Thoracic aorta (tissue), 2 donors: ENCODE measurements at places on chromosomes 5 and 9.
A peak's percentile ranks its signal among the peaks of the same experiment; 100 is the strongest.

GRCh38 chr5:11700391-11700790, 203.9 kb downstream of the CTNND2 start:
- no peak for DNase-seq

GRCh38 chr5:146081556-146081955, 23.8 kb downstream of the PLAC8L1 start:
- DNase-seq = no peak

DNA sequence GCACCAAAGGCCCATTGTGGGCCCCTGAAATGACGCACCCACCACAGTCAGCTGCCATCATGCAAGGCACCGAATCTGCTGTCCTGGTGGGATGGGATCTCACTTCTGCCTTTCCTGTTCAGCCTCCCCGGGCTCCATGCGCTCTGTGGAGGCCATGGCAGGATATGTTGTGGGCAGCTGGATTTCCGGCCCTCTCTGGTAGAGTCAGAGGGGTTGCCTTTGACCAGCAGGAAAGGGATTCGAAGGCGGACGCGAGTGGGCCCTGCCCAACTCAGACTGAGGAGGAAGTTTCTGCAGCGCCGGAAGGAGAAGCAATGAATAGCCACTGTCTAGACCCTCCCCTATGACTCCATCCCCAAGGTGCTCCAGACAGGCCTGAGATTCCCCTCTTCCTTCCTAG, 35.5 kb downstream of the GADD45G start:
- DNase-seq = no peak

- DNase-seq = no peak
Measured at GRCh38 chr5:100900142-100900795, 2.8 kb downstream of the ST8SIA4 start.

GRCh38 chr9:109316207-109316640, 4.6 kb downstream of the EPB41L4B start:
- peak; percentile 54 for DNase-seq

GRCh38 chr5:68531970-68532369, 316.4 kb downstream of the PIK3R1 start:
- DNase-seq = no peak

DNA sequence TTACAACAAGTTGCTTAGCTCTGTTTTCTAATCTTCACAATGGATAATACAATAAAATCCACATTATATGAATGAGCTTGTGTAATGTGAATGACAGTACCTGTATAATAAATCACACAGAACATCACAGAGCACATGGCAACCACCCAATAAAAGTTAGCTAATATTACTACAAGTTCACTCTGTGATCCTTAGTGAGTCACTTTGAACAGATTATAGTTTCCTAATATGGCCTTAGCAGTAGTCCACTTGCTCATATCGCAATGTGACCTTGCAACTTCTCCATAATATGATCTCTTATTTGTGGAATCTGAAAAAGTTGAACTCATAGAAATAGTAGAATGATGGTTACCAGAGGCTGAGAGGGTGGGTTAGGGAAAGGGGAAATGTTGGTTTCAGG, 361.3 kb downstream of the PTPRD start:
- no peak for DNase-seq

- DNase-seq = no peak
Measured at GRCh38 chr5:126568206-126568755, 26.7 kb downstream of the ALDH7A1 start.

DNA sequence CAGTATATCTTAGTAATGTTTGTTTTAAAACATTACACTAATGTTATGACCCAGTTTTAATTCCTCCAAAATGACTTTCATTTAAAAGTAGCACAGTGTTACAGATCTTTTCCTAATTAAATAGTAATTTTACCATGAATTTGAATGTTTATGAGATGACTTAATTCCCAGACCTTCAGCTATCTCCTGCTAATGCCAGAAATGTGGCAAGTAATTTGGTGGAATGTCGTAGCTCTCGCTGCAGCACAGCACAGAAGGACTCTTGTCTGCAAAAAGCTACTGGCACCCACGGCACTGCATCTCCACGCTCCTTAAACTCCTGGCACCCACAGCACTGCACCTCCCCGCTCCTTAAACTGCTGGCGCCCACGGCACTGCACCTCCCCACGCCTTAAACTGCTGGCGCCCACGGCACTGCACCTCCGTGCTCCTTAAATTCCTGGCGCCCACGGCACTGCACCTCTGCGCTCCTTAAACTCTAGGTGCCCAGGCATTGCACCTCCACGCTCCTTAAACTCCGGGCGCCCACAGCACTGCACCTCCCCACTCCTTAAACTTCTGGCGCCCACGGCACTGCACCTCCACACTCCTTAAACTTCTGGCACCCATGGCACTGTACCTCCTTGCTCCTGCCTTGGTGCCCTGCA, 163.1 kb downstream of the CDK5RAP2 start:
- DNase-seq = no peak

DNA sequence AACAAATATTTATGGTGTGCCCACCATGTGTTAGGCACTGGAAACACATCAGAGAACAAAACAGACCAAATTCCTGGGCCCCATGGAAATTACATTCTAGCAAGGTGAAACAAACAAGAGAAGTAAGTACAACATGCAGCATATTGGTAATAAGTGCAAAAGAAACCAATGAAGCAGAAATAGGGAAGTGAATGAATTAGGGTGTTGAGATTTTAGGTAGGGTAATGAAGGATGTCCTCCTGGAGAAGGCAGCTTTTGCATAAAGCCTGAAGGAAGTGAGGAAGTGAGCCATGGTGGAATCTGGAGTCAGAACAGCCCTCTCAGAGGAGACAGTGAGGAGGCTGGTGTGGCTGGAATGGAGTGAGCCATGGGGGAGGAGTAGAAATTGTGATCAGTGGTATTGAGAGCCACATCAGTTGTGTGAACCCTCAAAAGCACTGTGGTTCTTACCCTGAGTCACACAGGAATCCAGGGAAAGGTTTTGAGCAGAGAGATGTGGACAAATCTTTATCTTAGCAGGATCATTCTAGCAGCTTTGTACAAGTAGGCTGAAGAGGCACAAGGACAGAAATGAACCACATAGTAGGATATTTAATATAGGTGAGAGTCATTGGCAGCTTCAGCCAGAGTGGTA, 52.7 kb upstream of the ARL15 start:
- no peak for DNase-seq

DNA sequence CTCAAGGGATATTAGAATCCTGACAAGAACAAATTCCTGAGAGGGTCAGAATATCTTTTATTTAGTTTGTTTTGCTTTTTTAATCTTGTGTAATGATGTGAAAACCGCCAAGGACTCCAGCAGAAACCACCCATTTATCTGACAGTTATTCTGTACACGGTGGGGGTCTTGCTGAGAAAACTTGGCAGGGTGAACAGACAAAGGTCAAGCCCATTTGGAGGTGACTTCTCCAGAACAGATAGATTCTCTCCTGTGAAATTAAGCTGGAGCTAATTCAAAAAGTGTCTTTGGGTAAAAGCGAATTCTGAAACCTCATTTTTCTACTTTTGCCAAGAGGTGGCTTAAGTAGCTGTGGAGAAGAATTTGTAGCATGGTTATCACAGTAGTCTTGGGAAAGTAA, 484.4 kb downstream of the SPOCK1 start:
- DNase-seq = no peak

- no peak for DNase-seq
Measured at GRCh38 chr5:76099756-76100155, 16.6 kb downstream of the SV2C start.

DNA sequence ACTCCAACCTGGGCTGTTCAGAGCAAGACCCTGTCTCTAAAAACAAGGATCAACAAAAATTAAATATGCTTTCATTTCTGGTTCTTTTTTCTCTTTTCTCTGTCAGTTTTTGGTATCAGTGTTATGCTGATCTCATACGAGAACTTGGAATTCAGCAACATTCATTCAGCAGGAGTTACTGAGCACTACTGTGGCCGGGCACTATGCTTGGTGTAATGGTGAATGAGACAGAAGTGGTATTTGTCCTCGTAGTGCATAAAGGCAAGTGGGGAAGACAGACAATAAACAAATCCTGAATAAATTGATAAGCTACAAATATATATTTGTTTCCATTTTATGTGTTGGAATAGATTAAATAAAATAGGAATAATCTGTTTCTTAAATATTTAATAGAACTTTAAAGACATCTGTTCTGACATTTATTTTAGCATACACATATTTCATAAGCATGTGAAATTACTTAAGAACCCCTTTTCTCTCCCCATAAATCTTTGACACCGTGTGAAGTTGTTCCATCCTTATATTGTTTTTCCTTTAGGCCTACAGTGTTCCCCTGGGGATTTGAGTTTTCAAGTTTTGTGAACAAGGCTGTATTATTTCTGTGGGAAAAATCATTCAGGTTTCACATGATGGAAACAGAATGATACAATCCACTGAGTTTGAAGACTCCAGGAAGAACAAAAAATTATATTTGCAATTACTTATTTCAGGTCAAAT, 24.6 kb downstream of the UBAP1 start:
- no peak for DNase-seq

GRCh38 chr5:133368916-133369783, 243.2 kb downstream of the FSTL4 start:
- DNase-seq = no peak

GRCh38 chr5:132473019-132473531, 17.5 kb downstream of the IRF1 start:
- no peak for DNase-seq

GRCh38 chr9:88319936-88320747, 68.1 kb upstream of the SPIN1 start:
- DNase-seq = no peak

DNA sequence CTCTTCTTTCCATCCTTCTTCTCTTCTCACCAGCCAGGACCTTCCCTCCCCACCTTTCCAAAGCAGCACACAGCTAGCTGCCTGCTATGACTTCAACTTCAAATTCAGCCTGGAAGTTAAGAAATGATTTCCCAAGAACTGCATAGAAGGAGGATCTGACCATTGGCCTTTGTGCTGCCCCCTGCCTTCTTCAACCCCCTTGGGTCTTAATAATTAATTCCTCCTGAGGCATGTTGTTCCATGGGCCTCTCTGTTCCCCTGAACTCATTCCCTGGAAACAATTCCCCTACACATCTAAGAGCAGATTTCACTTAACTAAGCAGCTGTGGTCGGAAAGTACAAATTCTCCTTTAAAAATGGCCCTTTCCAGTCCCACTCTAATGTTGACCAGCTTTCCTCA, 62.4 kb downstream of the ADAMTS12 start:
- no peak for DNase-seq

- DNase-seq = no peak
Measured at GRCh38 chr5:115553082-115553481, 8.5 kb upstream of the FEM1C start.

DNA sequence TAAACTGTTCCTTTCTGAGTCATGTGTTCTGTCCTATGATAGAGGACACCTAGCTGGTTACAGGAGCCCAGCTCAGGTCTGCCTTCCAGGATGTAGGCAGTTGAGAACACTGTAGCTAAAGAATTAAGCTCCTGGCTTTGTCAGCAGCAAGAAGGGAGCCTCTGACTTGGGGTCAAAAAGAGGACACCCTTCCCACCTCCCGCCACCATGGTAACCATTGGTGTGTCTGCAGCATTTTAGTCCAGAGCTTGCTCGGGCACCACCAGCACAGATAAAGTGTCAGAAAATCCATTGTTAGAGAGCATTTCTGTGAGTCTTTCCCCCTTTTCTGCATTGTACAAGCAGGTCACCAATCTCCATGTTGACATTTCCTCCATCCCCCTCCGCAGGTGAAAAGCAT, 181.7 kb downstream of the DOCK8 start:
- no peak for DNase-seq

DNA sequence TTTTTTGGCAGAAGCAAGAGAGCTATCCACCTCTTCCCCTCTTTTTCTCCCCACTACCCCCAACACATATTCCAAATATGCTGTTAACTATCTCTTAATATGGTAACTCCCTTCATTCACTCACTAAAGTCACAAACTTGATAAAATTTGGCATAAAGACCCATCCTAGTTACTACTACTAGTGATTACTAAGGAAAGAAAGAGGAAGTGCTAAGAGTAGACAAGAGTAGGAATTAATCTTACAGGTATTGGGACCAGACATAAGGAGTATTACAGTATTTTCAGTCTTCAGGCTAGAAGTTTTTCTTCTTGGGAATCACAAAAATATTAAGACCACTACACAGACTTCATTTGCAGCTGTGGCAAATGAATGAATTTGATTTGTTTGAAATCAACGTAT, 2.2 kb downstream of the ADAMTS6 start:
- DNase-seq = no peak

GRCh38 chr5:24854850-24855249, 210.1 kb upstream of the CDH10 start:
- no peak for DNase-seq

DNA sequence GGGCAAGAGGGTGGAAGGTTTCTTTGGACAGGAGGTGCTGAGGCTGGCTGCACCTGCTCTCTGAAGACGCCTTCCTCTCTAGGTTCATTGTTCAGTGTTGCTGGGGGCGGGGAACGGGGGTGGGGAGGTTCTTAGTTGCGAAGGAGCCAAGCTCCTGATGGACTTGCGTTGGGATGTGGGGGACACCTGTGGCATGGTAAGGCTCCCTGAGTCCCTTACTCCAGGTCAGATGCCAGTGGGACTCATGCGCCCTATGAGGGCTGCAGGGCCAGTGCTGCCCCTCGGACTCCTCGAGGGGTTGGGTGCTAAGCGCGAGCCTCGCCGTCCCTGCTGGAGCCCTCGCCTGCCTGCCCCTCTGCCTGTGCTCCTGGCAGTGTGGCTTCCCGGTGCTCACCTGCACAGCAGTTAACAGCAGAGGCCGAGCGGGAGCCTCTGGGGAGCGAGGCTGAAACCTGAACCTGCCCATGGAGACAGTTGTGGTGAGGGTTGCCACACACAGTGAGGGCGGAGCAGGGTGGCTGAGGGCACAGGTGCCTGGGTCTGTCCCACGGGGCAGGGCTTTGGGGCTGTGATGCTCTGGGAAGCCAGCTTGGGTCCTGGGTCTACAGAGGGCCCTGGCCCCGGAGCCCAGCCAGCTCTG, 5.5 kb downstream of the RNU6ATAC start:
- no peak for DNase-seq

- no peak for DNase-seq
Measured at GRCh38 chr5:94021246-94021645, 279.8 kb upstream of the POU5F2 start.

DNA sequence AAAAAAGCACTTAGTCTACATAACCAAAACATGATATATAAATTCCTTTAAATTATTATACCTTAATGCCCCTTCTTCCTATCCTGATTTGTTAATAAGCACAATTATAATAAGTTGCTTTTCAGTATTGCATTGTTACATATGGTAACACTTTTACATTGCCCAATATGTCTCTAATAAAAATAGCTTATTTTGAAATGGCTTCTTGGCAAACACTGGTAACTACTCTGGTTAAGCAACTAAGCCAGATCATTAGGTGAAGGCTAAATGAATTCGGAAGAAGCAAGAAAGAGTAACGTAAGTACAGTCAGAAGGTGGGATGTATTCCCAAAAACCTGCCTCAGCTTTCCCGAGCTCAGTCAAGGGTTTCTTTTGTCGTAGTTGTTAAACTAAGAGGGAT, 85.3 kb downstream of the TTC39B start:
- no peak for DNase-seq

DNA sequence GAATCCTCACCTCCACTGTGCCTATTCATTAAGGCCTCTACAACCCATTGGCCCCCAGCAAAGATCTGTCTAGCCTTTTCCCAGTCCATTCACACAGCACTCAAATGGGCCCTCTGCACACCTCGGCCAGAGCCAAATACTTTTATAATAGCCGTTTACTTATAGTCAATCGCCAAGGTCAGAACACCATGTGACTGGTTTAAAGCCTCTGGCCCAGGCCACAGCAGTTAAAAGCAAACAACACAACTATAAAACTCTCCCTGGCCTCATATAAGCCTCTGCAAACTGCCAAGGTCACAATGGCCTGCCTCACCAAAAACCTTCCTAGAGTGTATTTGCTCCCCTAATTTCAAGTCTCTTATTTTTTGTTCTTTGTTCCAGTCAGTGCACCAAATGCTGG, 562.6 kb downstream of the CAAP1 start:
- DNase-seq = no peak

- DNase-seq = no peak
Measured at GRCh38 chr9:35696520-35697215, 6.9 kb upstream of the TPM2 start.
